ENCODE measurements at places on chromosomes 3 and 15.

- no peak for DNase-seq
Observed at GRCh38 chr3:125179143-125179883, 33.2 kb downstream of the SLC12A8 start.

GRCh38 chr3:62587579-62588031, 214.3 kb upstream of the FEZF2 start:
- DNase-seq = no peak

GRCh38 chr3:55903680-55904079, 416.6 kb upstream of the WNT5A start:
- no peak for DNase-seq

DNA sequence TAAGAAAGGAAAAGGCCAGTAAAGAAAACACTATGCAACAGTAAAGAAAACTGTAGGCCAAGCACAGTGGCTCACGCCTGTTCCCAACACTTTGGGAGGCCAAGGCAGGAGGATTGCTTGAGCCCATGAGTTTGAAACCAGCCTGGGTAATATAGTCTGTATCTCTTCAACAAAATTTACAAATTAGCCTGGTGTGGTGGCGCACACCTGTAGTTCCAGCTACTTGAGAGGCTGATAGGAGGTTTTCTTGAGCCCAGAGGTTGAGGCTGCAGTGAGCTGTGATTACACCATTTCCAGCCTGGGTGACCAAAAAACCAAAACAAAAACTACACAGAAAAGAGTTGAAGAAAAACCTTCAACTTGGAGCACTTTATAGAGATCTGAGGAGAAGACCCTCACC, 31.8 kb downstream of the DAG1 start:
- no peak for DNase-seq

- no peak for DNase-seq
Observed at GRCh38 chr3:11130385-11130784, 23.9 kb upstream of the HRH1 start.

GRCh38 chr3:151901644-151902285, 28.3 kb downstream of the SUCNR1 start:
- no peak for DNase-seq

DNA sequence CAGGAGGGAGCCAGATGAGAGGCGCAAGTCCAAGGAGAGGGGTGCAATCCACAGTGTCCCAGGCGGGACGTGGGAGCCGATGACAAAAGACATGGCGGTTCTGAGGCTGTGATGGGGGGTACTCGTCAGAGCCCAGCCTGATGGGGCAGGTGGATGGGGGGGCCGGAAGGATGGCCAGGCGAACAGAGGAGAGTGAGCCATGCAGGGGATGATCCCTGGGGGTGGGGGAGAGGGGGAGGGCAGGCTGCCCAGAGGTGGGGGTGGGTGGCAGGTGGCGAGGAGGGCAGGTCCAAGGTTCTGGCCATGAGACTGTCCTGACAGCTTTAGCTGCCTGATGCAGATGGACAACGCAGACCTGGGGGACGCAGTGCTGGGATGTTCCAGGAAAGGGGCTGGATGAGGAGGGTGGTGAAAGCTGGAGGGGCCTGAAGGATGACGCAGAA, 8.9 kb upstream of the CSPG4 start:
- DNase-seq = no peak

- DNase-seq = peak; percentile 78
Observed at GRCh38 chr15:74695597-74696397, at the start of gene EDC3. Gene EDC3 (minus strand): TSS chr15:74696024. CDS start chr15:74675124, 20,900 bp downstream.

GRCh38 chr3:11636394-11636770, 7.3 kb downstream of the VGLL4 start:
- DNase-seq = no peak

GRCh38 chr15:71275098-71275497, 159.8 kb downstream of the THSD4 start:
- DNase-seq = no peak

DNA sequence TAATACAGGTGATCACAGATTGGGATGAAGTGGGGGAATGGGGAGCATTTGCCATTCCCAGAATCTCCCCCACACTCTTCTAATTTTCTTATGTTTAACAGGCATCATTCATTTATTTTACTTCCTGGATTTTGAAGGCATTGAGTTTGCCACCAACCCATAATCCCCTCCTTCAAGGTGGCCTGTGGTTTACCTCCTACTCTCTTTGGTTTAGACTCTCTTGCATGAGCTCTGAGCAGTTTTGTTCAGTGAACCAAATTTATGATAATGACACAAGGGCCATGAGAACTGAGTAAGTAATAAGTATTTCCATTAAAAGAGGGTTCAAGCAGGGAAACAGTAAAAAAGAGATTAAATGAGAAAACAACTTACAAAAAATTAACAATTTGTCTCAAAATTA, 703.1 kb upstream of the CFAP20DC start:
- DNase-seq = no peak

DNA sequence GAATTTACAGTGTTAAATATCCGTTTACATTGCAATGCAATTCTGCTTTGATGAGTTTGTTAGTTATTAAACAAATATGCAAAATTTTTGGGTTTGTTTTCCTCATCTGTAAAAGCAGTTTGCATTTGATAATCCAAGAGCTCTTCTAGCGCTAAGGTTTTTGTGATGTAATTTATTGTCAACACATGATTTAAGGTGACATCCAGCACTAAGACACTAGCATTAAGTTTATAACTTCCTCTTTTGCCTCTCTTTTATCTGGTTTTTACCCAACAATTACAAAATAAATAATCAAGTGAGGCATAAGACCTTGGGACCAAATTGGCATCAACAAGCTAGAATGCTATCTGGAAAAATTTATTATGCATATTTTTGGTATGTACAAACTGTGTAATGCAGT, 969 bp upstream of the DNAJC19 start:
- peak; percentile 11 for DNase-seq

DNA sequence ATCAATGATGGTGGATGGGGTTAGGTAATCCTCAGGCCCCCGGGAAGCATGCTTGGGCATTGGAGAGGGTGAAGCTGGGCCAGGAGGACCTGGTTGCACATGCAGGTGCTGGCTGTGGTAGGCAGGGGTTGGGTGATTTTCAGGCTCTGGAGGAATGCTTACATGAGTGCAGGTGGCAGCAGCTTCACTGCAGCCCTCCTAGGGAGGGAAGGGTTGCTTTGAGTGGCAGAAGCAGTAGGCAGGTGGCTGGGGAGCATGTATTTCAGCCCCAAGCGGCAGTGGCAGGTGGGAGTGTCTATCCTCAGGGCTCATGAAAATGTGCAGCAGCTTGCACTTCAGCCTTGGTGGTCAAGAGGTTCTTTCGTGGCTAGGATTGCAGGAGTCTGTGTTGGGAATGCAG, 230.0 kb upstream of the CTNNB1 start:
- no peak for DNase-seq

GRCh38 chr15:38930851-38931572, 366.4 kb upstream of the RASGRP1 start:
- no peak for DNase-seq

DNA sequence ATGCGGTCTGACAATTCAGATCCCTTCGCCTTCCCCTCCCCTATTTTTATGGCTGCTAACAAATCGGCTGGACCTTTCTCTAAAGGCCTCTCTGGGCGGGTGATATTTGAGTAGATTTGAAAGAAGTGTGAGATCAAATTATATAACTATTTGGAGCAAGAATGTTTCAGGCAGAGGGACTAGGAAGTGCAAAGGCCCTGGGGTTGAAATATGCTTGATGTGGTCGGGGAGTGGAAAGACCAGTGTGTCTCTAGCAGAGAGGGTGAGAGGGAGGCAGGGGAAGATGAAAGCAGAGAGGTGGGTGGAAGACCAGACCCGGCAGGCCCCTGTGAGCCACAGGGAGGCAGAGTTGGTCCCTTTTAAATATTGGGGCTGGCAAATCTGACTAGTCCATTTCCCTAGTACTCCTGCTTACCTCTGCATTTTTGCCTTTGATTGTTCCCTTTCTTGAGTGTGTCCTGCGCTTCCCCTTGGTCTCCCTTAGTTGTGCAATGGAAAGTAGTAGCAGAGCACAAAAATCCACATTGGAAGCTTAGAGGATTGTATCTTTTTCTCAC, 32.3 kb downstream of the SLCO3A1 start:
- peak; percentile 51 for DNase-seq

DNA sequence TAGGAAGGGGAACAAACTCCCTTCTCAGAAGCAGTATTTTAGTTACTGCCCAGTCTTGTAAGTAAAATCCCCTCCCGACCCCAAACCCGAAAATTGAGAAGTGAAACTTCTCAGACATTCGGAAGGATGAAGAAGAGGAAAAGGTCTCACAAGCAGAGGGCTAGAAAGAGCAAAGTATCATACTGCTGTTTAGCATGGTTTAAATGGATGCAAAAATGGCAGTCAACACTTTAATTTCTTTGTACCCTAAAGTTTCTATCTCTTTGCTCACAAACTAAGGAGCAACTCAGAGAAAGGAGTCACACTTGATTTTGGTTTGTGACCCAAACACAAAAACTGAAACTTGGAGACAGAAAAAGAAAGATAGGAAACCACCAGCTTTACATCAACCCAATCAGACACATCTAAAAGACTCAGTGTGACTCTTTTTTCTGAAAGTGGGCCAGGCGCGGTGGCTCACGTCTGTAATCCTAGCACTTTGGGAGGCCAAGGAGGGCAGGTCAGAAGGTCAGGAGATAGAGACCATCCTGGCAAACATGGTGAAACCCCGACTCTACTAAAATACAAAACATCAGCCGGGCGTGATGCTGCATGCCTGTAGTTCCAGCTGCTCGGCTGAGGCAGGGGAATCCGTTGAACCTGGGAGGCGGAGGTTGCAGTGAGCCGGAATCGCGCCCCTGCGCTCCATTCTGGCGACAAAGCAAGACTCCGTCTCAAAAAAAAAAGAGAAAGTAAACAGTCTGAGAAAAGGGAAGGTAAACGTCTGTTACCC, 63.2 kb upstream of the ATP11B start:
- no peak for DNase-seq

- peak; percentile 77 for DNase-seq
Observed at GRCh38 chr15:91258415-91258759, 158.3 kb downstream of the SV2B start.

DNA sequence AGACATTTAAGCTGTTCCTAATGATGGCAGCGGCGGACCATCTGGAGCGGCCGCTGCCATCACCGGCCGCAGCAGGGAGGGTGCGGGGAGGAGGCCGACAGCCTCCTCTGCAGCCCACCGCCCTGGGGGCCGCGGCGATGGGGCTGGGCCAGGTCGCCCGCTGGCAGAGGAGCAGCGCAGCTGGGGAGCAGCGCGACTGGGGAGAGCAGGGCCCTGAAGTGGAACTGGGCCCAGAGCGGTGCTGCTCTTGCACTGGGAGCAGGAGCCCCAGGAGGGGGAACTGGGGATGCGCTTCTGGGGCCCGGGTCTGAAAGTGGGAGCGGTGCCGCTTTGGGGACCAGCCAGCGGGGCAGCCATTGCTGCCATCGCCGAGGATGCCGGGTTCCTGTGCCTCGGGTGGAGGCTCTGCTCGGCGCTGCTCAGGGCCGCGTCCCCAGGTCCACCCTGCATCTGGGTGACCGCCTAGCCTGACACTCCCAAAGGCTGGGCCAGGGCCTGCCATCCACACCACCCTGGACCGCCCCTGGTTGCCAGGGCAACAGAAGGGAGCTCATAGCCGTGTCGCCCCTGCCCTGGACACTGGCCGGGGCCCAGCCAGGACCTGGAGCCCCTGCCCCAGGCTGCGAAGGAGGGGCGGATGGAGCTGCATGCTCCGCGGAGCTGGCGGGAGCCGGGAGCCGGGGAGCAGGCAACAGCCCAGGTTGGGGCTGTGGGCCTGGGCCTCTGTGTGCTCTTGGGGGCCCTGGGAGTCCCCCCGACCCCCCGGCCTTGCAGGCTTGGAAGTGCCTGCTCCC, 15.5 kb upstream of the PLA2G4E start:
- no peak for DNase-seq

DNA sequence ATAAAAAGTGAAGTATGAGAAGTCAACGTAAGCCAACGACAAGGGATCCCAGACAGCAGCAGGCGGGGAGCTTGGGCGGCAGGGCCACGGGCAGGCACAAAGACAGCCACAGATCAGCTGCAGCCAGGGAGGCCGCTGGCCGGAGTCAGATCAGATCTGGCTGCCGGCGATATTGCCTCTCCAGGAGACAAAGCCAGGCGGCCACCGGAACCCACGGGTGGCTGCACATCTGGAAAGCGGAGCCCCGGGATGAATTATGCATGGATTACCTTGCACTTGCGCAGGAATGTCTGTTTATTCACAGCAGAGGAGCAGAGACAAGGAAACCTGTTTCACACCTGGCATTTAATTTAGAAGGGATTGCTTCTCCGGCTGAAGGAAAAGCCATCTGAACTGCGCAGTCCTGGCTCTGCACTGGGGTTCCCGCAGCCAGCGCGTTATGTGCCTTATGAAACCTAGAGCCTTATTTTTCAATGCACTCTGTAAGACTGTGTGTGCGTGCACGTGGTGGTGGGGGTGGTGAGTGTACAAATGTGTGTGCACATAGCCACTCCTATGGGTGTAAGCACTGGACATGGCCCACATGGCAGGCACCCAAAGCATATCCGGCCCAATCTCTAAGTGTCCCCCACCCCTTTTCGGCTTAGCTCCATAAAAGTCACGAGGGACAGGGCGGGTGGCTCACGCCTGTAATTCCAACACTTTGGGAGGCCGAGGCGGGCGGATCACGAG, 427.8 kb upstream of the MCTP2 start:
- no peak for DNase-seq

GRCh38 chr3:18428991-18429745, 4.0 kb upstream of the SATB1 start:
- DNase-seq = no peak

- DNase-seq = no peak
Observed at GRCh38 chr3:132001999-132002398, 32.8 kb downstream of the CPNE4 start.

DNA sequence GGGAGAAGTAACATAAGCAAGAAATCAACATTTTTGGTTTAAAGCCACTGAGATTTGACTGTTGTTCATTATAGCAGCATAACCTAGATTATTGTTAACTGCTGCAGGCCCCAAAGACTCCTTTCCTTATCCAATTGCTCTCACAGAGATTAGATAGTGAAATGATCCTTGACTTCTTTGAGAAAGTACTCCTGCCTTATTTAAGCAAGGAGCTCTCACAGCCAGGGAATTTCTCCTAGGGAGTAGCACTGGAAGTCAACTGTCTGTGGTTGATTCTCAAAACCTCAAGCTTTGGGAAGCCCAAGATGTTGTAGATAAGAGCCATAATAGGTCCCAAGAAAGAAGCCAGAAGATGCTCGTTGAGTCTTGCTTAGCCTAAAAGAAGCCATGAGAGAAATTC, 151.8 kb upstream of the TSC22D2 start:
- no peak for DNase-seq

GRCh38 chr15:88266170-88266569, 9.6 kb upstream of the NTRK3 start:
- no peak for DNase-seq

GRCh38 chr3:59317386-59317785, 267.6 kb upstream of the CFAP20DC start:
- DNase-seq = no peak

DNA sequence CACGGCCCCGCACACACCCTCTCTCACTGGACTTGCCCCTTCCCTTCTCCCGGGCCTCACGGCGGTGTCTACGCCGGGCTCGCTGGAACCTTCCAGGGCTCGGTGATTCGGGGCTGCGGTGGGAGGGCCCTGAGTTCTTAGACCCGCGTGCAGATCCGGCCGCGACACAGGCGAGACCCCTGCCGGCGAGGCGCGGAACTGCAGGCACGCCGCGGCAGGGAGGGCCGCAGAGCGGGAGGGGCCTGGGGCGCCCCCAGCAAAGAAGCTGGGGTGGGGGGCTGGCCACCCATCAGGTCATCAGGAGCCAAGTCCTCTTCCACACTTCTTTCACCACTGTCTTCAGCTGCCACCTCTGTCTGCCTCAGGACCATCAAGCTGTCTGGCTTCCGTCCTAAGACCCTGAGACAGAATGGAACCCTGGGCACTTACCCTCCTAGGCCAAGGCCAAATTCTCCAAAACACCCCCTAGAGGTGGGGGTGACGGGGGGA, 164.5 kb downstream of the XXYLT1 start:
- peak; percentile 43 for DNase-seq

All from inflammatory macrophage (primary cell).